ENCODE measurements at places on chromosomes 11 and 22. TPM values are rescaled to one million over a fixed set of nuclear protein-coding genes. Genes with fewer than 3 reads are reported as not detected.

- DNase-seq, result no peak
These were observed 36.9 kb upstream of the CLPB start for GRCh38 chr11:72471005-72471898.

DNA sequence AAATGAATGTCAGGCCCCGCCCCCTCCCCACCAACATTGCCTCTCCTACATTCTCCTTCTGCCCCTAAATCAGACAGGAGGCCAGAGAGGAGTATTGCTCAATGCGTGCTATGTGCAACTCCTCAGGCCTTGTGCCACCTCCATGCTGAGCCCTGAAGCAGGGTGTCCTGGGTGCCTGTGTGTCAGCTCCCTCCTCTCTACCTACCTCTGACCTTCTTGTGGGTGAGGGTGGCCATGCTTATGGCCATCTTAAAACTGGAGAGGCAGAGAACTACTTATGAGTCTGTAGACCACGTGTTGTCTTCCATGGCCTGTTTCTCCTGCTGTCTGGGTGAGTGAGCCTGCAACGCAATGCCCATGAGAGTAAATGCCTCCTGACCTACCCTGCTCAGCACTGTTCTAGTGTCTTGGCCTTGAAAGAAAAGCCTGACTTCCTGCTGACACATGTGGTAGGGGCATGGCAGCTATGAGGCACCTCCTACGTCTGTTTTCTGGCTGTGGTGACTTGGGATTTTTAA, 10.5 kb downstream of the MCAM start:
- no peak for DNase-seq

GRCh38 chr11:33366918-33367317, 109.7 kb downstream of the HIPK3 start:
- no peak for DNase-seq

The RASSF10 gene
- total RNA-seq, result not detected
